ENCODE measurements at places on chromosomes 2 and 18.

DNA sequence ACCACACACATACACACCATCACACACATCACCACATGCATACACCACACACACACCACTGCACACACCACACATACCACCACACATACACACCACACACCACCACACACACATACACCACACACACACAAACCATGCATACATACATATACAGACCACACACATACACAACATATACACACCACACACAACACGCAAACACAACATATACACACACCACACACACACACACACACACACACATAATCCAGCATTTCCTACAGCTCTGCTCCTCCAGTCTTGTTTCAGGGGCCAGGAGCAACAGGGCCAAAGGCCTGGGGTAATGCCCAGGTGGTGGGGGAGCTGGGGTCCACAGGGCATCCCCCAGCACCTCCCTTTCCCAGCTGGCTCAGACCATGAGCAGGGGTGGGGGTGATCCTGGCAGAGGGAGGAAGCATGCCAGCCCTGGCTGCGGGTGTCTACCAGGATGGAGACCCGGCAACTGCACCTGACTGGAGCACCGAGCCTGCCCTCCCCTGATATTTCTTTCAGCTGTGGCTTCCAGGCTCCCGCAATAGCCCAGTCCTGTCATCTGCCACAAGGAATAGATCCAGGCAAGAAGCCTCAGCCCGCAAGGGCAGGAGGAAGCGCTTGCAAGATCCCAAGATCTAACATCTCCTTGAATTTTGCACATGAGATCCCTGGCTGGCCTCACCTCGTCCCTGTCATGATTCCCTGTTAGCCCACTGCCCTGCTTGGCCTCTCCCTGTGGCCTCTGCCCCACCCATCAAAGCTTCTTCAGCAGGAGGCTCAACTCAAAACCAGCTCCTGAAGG lies 196.9 kb downstream of the TNS1 start:
- DNase-seq, result no peak

- no peak for DNase-seq
Measured at GRCh38 chr2:111117598-111118480, 2.9 kb upstream of the BCL2L11 start.

DNA sequence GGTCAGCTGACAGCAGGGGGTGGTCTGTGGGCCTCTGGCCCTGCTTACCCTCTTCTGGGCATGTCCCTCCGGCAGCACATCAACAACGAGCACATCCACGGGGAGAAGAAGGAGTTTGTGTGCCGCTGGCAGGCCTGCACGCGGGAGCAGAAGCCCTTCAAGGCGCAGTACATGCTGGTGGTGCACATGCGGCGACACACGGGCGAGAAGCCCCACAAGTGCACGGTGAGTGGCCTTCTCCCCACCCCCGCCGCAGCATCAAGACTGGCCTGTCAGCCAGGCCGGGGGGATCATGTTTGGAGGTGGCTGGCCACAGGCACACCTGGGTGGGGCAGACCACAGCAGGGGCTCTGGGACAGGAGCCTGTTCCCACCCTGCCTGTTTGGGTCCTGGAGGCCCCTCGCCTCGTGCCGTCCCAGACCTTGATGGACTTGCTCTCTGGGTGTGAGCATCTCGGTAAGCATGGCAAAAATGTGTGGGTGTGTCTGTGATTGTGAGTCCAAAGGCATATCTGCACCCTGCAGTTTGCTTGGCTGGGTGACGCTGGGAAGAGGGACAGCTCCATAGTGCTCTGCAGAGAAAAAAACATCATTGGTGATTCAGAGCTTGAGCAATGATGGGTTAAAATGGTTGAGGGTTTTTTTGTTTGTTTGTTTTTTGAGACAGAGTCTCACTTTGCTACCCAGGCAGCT lies 242.8 kb downstream of the GLI2 start:
- no peak for DNase-seq

DNA sequence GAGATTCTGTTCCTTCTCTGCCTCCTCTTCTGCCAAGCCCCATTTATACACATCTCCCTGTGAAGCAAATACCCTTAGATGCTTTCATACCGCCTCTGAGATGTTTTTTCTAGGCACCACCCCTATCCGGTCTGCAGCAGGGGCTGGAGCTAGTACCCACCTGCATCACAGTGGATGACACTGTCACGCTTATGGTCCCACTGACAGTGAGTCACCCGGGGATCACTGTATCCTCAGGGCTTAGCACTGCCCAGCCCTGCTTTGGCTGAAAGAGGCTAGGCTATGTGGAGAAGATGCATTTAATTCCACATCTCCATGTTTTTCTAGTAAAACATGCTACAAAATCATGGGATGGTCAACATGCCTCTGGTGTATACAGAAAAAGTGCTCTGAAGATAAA lies 9.9 kb downstream of the FABP1 start:
- no peak for DNase-seq

GRCh38 chr2:240781471-240782220 lies 38.4 kb downstream of the KIF1A start:
- DNase-seq, result no peak
